Amniotic epithelial cell (primary cell): ENCODE measurements at places on chromosomes 11 and 22.

DNA sequence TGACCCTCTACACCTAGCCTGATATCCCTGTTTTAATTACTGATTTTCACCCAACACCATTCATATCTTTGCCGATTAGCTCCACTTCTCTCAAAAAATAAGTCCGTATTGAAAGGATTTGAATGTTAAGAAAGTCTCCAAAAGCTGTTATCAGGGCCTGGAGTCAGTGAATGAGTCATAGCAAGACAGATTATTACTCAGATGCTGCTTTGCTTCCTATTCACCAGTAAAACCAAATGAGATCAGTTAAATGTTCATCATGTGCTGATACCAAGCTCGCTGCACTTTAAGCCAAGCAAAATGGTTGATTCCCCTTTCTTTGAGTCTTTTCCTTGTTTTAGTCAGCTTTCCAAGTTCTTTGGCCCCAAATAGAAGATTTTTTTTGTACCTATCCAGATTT is 228.4 kb downstream of the FAT3 start:
- DNase-seq = peak; percentile 55

GRCh38 chr22:43566021-43566420 is 154.2 kb downstream of the MPPED1 start:
- DNase-seq = peak; percentile 1

- DNase-seq = no peak
Observed at GRCh38 chr11:8328231-8328794, 64.6 kb upstream of the LMO1 start.

DNA sequence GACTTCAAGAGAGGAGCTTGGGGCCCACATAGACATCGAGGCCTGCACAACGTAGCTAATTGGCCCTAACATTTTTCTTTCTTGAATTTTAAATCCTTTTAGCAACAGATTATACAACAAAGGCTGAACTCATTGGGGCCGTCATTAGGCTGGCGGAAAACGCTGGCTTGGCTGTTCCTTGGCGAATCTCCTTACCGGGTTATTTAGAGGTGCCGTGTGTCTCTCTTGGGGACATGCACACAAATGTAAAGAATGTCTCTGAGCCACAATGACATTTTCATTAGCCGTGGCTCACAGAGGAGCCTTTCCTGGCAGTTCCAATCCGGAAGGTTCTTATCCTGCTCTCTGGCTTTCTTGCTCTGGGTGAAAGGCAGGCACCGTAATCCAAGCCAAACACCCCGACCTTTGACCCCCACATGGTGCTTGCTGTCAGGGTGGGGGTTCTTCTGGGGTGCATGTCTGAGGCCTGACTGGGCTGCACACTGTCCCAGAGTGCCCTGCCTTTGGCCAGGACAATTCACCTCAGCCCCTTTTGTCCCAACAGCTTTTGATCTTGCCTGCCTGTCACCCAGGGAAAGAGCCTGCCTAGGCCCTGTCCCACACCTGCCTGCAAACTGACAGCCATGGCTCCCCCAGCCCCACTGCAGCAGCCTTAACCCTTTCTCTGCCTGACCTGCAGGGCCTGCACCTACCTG is 9.2 kb upstream of the FGF3 start:
- DNase-seq = no peak

- DNase-seq = no peak
Observed at GRCh38 chr11:108224366-108224765, 1.5 kb downstream of the ATM start.

- no peak for DNase-seq
Observed at GRCh38 chr11:134139303-134139872, 70.5 kb downstream of the JAM3 start.

DNA sequence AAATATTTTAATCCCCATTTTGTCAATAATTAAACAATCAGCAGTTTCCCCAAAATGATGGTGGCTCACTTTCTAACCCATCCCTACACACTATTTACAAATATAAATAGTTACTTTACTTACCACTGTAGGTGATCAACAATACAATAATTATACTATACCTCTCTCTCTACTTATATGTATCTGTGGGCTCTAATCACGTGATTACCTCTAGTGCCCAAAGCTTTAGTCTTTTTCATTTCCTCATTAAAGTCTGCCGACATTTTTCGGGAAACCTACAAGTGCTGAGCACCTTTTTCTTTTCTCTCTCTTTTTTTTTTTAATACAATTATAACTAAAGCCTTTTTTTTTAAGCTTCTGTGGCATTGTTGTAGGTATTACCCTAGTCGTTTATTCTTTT is 23.9 kb downstream of the DLG2 start:
- DNase-seq = no peak

DNA sequence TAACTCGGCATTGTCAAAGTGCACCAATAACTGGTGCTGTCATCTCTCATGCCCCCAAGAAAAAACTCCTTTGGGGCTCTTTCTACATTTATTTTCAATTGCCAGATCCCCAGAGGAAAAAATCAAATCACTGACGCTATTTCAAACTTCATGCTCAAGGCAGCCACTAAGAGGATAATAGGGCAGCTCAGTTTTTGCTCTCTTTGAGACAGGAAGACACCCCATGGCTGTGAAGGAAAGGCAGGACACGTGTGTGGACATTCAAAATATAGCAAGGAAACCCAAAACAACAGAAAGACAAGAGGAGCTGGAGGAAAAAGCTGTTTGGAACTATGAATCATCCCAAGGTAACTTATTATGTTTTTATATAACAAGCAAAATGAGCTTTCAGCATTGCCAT is 83.7 kb downstream of the SERGEF start:
- no peak for DNase-seq

GRCh38 chr11:20010156-20010850 is 150.0 kb downstream of the DBX1 start:
- DNase-seq = no peak

DNA sequence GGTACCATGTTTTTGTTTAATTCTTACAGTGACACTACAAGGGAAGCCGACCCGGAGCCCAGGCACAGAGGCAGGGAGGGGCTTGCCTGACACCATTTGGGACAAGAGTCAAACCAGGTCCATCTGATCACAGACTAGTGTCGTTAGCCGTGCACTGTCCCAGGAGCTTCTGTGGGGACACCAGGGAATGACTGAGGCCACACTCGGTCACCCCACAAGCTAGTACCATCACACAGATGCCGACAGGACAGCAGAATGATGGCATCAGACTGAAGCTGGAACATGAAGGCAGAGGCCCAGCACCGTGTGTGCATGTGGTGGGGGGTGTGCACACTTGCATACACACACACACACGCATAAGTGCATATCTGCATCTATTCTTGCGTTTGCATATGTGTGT is 61.5 kb upstream of the NECTIN1 start:
- DNase-seq = no peak

DNA sequence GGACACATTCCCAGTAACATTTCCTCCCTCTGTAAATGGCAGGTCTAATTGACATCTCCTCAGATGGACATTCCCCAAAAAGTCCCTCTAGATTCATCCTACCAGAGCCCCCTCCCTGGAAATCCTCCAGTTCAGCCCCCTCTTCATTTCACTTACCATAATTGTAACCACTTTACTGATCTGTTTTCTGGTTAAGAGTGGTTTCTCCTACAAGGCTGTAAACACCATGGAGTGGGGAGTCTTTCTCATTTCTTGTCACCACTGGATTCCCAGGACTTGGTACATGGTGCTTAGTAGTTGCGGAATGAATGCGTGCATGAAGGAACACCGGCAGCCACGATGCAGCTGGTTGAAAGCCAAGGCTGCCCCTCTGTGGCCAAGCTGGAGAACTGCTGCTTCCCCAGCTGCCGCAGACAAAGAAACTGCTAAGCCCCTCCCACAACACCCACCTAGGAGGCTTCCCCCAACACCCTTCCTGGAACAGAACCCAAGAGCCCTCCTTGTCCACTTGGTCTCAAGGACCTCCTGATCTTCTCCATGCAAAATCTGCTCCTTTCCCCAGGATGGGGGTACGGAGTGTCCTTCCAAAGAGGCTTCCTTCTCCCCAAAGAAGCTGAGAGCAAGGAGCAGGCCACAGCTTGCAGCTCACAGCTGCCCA is 18.6 kb upstream of the SCARF2 start:
- peak; percentile 79 for DNase-seq

DNA sequence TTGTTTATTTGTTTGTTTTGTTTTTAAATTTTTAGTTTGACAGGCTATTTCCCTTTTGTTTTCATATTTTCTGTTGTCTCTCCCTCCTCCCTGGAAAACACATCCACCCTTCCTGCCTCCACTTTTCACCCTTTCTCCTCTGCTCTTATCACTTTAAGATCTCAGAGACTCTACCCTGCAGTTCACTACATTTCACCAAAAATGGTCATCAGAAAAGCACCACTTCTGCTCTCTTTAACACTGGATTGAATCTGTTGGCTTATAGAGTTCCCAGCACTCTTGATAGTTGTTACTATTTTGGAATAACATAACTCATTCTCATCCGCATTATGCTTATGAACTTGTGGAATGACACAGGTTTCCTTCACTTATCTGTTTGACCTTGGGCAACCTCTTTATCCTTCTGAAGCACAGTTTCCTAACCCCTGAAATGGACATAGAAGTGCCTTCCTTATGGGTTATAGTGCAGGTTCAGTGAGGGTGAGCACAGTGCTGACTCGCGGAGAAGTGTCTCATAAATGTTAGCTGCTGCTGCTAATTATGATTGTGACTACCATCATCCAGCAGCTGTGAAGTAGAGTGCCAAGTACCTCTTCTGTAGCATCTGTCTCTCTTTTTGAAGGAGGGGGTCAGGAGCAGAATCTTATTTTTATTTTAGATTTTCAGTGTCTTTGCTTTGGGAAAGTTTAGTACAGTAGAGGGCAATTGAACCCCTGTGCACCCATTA is 15.0 kb downstream of the TEAD1 start:
- DNase-seq = no peak

- peak; percentile 9 for DNase-seq
Observed at GRCh38 chr11:18012122-18012905, 533 bp downstream of the SERGEF start.

DNA sequence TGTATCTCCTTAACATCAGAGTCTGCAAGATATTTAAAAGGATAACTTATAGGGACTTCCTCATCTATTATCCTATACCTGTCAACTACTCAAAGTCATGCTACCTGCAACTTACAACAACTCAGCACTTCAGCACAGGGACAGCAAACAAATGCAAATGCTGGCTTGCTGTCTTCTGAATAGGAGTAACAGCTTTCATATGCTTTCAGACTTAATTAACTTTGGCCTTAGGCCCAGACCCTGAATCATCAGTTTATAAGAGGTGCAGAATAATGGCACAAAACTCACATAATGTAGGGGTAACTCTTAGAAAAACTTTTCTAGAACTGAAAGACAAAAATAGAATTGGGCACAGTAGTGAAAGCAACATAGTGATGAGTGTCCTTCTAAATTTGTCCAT is 953.4 kb downstream of the DLG2 start:
- DNase-seq = no peak

- peak; percentile 34 for DNase-seq
Observed at GRCh38 chr11:73939096-73939495, 11.7 kb upstream of the DNAJB13 start.

DNA sequence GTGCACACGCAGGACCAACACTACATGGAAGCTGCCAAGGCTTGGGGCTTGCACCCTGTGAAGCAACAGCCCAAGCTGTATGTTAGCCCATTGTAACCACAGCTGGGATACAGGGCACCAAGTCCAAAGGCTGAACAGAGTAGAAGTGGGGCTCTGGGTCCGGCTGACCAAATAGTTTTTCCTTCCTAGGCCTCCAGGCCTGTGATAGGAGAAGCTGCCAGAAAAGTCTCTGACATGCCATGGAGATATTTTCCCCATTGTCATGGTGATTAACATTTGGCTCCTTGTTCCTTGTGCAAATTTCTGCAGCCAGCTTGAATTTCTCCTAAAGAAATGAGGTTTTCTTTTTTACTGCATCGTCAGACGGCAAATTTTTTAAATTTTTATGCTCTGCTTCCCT is 941.2 kb downstream of the FAM181B start:
- DNase-seq = no peak

DNA sequence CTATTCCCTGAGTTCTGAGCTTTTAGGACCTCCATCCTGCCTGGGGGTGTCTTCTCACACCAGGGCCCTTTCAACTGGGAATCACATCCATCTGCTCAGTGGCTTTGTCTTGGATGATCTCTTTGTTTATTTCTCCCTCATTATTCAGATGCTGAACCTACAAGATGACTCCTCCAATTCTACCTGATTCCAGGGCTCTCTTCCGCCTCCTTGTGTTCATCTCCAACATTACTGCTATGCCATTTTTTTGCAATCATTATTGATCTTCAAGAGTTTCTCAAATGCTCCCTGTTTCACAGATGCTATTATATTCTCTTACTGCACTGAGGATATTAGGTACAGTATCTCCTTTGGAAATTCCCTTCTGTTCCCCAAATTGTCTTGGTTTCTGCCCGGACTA is 307.7 kb downstream of the SHANK2 start:
- DNase-seq = no peak
